ENCODE measurements at places on chromosomes 12 and 14.

GRCh38 chr14:45051896-45052295 lies 32.0 kb upstream of the PRPF39 start:
- no peak for DNase-seq

- DNase-seq = no peak
Observed at GRCh38 chr12:53659011-53659551, 16.8 kb downstream of the ATP5MC2 start.

- no peak for DNase-seq
Observed at GRCh38 chr12:129665414-129665813, 238.4 kb downstream of the TMEM132D start.

- no peak for DNase-seq
Observed at GRCh38 chr12:92779902-92780301, 77.1 kb downstream of the PLEKHG7 start.

DNA sequence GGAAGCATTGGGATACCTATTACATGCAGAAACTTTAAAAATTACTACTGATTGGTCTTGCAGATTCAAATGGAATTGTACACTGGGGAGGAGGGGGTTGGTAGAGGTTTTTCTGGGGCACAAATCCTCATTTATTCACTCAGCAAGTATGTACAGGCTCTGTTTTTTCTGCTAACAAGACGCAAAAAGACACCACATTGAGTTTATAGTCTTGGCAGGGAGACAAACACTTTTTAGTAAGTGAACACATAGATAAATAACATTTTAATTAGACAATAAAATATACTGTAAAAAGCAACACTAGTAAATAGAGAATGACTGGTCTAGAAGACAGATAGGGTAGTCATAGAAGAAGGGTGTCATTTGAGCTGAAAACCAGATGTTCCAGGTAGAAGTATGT lies 23.8 kb downstream of the GLIPR1L2 start:
- DNase-seq = no peak

DNA sequence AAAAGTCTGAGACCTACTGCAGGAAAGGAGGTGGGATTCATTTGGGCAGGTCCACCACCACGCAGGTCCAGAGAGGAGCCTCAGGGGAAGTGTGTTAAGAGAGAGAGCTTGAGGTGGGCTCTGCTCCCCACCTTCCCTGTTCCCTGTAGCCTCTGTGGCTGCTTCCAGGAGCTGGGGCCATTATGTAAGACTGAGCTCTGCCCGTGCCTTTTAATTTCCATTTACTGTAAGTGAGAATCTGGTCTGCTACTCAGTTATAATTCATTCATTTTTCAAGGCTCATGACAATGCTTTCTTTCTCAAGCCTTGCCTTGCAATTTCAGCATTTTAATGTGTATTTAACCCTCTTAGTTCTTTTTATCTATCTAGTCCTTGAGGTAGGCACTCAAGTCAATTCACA lies 8.3 kb downstream of the SLC4A8 start:
- DNase-seq = no peak

DNA sequence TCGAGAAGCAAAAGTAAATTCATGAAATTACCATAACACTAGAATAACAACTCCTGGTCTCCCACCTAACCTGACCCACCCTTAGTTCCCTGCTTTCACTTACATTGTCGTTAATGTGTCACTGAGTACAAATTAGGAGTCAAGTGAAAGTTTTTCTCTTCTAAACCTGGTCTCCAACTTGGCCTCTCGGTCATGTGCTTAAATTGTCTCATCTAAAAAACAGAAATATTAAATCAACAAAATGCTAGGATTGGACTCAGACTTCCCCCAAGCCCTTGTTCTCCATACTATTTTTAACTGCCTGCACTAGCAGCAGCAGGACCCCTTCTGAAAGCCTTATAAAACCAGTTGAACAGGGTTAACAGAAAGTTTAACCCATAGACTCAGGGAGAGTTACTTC lies 1.8 kb upstream of the BTG1 start:
- DNase-seq = no peak

- no peak for DNase-seq
Observed at GRCh38 chr12:56930241-56930640, 4.0 kb downstream of the SDR9C7 start.

- no peak for DNase-seq
Observed at GRCh38 chr12:131102991-131103668, 149.4 kb downstream of the ADGRD1 start.

DNA sequence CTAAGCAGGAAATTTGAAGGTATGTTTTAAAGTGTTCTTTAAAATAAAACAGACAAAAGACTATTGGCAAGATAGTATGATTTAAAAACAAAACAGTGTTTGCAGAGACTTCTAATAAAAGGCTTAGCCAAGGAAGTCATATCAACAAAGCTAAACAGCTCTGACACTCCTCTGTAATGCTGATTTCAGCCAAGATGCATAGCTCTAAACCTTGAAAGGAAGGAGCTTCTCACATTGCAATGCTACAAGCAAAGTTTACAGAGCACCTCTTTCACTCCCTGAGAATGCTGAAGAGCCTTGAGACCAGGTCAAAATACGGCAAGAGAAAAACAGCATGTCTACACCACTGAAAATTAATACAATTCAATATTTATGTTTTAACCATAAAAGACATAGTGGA lies 51.8 kb downstream of the PARP11 start:
- no peak for DNase-seq

DNA sequence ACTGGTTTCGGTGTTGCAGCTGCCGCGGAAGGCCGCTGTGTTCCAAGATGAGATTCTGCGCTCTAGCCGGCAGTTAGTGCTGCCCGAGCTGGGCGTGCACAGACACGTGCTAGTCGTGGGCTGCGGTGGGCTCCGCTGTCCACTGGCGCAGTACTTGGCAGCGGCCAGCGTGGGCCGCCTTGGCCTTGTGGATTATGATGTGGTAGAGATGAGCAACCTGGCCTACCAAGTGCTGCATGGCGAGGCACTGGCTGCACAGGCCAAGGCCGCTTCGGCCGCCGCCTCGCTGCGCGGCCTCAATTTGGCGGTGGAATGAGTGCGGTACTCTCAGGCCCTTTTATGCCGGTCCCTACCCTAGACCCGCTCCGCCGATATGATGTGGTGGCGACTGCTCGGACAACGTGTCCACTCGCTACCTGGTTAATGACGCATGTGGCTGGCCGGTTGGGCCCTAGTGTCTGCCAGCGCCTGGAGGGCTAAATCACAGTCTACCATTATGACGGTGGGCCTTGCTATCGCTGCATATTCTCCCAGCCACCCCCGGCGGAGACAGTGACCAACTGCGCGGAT lies 102.2 kb downstream of the SNAPC1 start:
- no peak for DNase-seq

GRCh38 chr14:97978341-97978740 lies 1181.2 kb downstream of the VRK1 start:
- DNase-seq = peak; percentile 80

- no peak for DNase-seq
Observed at GRCh38 chr14:89344920-89345254, 72.1 kb downstream of the FOXN3 start.

GRCh38 chr12:121202407-121203355 lies 7.2 kb upstream of the P2RX4 start:
- DNase-seq = no peak

DNA sequence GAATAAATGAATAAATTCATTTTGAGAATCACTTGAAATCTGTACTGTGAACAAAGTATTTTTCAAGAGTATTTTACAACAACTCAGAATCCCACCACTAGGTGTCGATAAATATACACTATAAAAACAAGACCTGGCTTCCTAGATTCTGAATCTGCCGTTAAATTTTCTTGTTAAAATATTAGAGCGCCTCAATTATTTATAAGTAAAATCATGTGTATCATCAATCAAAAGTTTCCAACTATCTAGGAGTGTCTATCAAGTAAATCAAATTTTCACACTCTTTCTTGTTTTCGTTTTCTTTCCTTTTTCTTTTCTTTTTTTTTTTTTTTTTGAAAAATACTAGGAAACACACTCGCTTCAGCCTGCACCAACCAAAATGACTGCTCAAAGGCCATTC lies 179.2 kb upstream of the DCN start:
- DNase-seq = peak; percentile 45

DNA sequence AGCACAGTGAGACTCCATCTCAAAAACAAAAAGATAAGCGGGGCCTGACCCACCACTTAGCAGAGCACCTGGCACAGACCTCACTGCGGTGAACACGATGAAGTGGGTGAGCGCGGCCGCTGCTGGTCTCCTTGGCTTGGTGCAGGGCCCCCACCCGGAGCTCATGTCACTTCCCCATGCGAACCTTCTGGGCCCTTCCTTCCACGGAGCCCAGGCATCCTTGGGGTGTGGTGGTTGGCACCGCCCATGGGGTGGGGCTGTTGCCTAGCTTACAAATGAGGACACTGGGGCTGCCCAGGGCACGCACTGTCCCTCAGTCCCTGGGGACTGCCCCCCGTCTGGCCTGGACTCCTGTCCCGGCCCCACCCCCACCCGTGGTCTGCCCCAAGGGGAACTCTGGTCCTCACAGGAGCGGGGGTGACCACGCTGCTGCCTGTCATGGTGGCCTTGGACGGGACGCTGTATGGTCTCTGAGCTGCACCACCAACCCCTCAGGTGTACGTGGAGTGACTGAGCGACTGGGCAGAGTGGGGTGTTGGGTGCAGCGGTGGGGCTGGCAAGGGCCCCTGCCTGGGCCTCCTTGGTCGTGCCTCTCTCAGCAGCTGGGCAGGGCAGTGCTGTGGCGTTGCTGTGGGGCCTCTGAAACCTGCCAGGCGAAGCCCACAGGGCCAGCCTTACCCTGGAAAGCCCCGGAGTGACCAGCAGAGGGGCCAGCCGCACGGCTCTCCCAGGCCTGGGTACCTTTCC lies 15.3 kb downstream of the FBRSL1 start:
- peak; percentile 15 for DNase-seq

GRCh38 chr14:22955702-22956569 lies 954 bp downstream of the HAUS4 start:
- DNase-seq = no peak

- DNase-seq = no peak
Observed at GRCh38 chr12:67633708-67634107, 14.8 kb upstream of the DYRK2 start.

- no peak for DNase-seq
Observed at GRCh38 chr14:101088714-101089113, 185.2 kb upstream of the RTL1 start.

GRCh38 chr12:52581481-52581880 lies 7.8 kb upstream of the KRT74 start:
- DNase-seq = no peak

DNA sequence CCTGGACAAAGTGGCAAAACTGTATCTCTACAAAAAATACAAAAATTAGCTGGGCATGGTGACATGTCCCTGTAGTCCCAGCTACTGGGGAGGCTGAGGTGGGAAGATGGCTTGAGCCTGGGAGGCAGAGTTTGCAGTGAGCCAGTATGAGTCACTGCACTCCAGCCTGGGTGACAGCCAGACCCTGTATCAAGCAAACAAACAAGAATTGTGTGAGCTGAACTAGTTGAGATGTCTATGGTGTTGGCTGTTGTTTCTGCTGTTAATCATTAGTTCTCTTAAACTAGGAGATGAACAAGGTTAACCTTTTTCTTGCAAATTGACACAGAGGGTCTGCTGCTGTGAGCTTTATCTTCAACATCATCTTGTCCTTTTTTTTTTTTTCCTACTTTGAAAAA lies 23.6 kb downstream of the RASSF3 start:
- no peak for DNase-seq

- no peak for DNase-seq
Observed at GRCh38 chr12:54937376-54937775, 47.2 kb downstream of the TESPA1 start.

- no peak for DNase-seq
Observed at GRCh38 chr12:77087427-77087826, 22.1 kb upstream of the E2F7 start.

DNA sequence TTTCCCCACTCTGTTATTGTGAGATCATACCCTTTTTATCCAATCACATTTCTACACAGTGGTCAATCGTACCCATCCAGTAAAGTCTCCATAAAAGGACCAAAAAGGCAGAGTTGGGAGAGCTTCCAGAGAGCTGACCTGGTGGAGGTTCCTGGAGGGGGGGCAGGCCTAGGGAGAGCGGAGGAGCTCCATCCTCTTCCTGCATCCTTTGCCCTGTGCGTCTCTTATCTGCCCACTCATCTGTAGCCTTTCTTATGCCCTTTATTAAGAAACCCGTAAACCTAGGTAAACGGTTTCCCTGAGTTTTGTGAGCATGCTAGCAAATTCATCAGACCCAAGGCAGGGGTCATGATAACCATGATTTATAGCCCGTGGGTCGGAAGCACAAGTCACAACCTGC lies 26.2 kb downstream of the EVL start:
- no peak for DNase-seq

- DNase-seq = no peak
Observed at GRCh38 chr12:24036438-24037216, 87.2 kb upstream of the SOX5 start.

DNA sequence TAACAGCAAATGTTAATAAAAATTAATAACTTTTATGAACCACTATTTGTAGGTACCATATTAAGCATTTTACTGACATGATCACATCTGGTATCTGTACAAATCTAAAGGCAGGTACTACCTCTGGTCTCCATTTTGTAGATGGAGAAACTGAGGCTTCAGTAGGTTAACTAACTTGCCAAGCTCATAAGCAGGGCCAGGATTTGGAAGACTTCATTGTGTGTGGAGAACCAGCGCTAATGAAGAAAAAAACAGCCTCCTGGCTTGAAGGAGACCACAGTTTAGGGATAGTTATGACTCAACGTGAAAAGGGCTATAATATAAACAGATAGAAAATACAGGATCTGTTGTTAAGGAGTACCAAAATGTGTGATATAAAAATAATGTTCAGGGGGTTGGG lies 1.0 kb downstream of the NUP37 start:
- DNase-seq = no peak

DNA sequence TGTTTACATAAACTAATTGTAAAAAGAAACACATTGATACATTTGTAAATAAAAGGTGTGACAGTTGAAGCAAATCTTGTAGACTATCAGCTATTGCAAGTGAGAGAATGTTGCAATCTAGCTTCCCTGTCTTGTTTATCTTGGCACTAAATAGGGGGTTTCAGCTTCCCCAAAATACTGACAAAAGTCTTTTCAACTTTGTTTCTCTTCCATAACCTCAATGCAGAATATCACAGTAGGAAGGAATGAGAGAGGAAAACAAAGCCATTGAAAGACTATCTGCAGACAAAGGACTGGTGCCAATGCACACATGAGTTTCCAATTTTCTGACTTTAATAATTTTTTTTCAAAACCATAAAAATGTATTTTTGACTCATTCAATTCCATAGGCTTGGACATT lies 886.2 kb upstream of the MGAT4C start:
- no peak for DNase-seq

GRCh38 chr12:7162691-7163114 lies 26.8 kb upstream of the PEX5 start:
- DNase-seq = peak; percentile 22

DNA sequence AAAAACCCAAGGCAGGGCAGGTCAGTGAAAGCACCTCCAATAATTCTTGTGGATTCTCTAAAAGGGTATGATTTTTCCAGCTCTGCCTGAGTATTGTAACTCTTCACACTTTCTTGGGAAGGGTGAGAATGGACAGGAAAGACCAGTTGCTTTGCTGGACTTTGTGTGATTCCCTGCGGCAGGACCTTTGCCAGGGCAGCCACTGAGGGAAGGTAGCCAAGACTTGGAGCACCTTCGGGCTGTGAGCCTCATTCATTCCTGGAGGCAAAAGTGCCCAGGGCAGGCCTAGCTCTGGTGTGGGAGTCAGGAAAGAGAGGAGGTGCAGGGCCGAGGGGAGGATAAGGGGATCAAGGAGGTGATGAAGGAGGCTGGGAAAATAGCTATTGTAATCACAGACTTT lies 80.2 kb downstream of the VCPKMT start:
- DNase-seq = no peak

GRCh38 chr12:114368685-114369452 lies 37.1 kb downstream of the TBX5 start:
- no peak for DNase-seq

- no peak for DNase-seq
Observed at GRCh38 chr12:12585115-12585863, 22.6 kb upstream of the DUSP16 start.
